ENCODE measurements at places on chromosomes 13 and 19. TPM values are rescaled to one million over a fixed set of nuclear protein-coding genes. Genes with fewer than 3 reads are reported as not detected.

DNA sequence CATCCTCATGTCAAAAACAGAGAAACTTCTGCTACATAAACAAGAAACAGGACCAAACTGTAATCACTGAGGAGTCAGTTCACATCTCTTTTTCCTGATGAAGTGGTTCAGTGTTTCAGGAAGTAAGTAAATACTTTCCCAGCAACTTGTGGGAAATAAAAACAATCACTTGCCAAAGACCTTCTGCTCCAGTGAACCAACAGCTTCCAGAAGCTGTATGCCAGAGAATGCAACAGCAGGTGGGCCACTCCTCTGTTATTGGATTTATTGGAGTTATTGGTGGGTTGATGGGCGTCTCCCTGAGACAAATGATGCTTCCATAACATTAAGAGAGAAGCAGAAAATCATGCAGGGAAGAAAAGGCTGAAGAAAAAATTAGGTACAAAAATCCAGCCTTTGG lies 9.9 kb downstream of the SLC6A16 start:
- H3K4me1 ChIP-seq, result no peaks in the 10 kb centered on the region
- no peaks in the 10 kb centered on the region for H3K36me3 ChIP-seq
- H3K27me3 ChIP-seq, result no peaks in the 10 kb centered on the region
- DNase-seq, result no peak
- no peak overlapping the region for H3K4me3 ChIP-seq

- peaks cover 8% of the 10 kb centered on the region for H3K4me1 ChIP-seq
- H3K36me3 ChIP-seq, result no peaks in the 10 kb centered on the region
- no peak overlapping the region for H3K27ac ChIP-seq
- DNase-seq, result no peak
- H3K4me3 ChIP-seq, result no peak overlapping the region
Measured at GRCh38 chr19:49431330-49431749, 6.2 kb downstream of the GFY start.

DNA sequence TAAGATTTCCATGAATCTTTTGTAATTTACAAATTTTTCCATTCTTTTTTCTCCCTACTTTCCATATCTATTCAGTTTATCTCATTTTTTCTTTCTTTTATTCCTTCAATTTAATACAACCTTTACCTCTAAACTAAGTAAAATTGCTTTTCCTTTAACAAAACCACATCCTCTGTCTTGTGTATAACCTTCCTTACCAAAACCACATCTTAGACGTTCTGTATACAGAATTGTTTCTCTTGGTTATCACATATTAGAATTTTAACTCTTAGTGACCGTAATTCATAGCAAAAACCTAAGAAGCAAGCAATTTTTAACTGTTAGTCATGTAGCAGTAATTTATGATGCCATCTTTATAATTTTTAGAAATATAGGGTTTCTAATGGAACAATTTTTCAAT lies 15.0 kb downstream of the PPP5C start:
- H3K27ac ChIP-seq, result no peak overlapping the region
- DNase-seq, result no peak
- H3K4me3 ChIP-seq, result no peak overlapping the region
- H3K4me1 ChIP-seq, result no peaks in the 10 kb centered on the region
- no peaks in the 10 kb centered on the region for H3K36me3 ChIP-seq

Gene FFAR1
- total RNA-seq, result not detected
